SJSA1 (cell line): ENCODE measurements at places on chromosomes 4 and X. TPM values are rescaled to one million over a fixed set of nuclear protein-coding genes. Genes with fewer than 3 reads are reported as not detected.

The IL1RAPL1 gene
- total RNA-seq = not detected in 2 replicates

The TMEM271 gene
- total RNA-seq = not detected in 2 replicates

DNA sequence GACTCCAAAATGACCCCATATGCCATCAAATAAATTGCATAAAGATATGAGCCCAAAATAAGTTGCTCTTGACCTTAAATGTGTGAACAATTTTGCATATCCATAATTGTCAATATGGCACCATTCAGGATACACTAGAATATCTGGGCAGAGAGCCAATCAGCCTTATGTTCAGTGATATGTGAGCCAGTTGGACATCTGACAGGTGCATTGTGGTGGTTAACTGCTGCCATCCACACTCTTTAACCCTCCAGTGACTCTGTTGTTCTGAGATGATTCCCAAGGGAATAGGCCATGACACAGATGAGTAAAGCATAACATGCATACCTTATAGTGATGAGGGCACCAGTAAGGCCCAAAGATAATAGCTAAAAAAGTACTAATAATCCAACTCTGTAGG is 500.1 kb downstream of the PCDH18 start:
- DNase-seq = no peak

GRCh38 chrX:88604433-88605221 is 142.4 kb upstream of the CPXCR1 start:
- DNase-seq = no peak

DNA sequence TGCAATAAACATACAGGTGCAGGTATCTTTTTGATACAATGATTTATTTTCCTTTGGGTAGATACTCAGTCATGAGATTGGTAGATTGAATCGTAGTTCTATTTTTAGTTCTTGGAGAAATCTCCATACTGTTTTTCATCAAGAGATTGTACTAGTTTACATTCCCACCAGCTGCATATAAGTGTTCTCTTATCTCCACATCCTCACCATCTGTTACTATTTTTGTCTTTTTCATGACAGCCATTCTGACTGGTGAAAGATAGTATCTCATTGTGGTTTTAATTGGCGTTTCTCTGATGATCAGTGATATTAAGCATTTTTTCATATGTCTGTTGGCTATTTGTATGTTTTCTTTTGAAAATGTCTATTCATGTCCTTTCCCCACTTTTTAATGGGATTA is 202.2 kb downstream of the RAPGEF2 start:
- DNase-seq = no peak

DNA sequence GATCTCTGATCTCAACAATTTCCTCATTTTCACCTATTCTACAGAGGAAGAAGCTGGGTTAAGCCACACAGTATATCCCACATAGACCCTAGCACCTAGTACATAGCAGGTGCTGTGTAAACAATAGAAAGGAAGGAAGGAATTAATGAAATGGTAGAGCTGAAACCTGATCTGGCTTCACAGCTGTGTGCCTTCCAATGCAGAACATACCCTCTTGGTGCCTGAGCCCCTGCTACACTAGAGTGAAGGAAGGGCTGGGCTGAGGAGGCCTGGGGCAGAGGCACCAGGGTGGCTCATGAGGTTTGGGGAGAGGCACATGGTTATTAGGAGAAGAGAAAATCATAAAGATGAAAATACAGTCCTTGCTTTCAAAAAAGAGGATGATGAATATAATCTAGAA is 21.3 kb downstream of the LRRC66 start:
- DNase-seq = no peak

DNA sequence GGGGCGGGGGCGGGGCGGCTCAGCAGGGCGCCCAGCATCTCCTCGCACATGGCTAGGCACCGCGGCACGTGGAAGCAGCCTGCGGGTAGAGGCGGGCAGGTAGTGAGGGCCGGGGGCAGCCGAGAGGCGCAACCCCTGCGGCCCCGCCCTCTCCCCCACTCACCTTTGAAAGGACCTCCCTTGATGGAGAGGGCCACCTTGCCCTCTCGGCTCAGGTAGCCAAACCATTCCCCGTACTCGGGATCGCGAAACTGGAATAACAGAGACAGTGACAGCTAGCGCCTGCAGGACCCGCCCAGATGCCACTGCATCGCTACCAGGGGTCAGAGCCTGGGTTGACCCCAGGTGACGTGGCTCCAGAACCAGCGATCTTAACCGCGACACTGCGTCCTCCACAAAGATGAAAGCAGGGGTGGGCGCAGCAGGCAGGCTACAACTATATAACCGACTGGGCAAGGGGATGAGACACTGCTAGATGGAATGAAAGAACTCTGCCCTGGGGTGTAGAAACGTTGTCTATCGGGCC is 552 bp upstream of the NAA10 start:
- DNase-seq = no peak

DNA sequence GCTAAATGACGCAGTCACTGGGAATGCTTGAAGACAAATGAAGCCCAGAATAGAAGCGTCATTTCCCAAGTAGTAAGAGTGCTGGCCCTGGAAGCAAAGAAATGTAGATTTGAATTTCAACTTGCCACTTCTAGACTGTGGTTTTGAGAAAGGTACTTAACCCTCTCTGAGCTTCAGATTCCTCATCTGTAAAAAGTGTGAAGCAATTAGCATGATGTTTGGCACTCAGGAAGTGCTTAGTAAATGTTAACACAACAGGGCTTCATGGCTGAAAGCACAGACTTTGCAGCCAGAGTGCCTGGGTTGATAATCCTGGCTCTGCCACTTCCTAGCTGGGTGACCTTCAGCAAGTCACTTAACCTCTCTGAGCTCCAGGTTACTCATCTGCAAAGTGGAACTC is 147.4 kb upstream of the RPS6KA3 start:
- DNase-seq = no peak

DNA sequence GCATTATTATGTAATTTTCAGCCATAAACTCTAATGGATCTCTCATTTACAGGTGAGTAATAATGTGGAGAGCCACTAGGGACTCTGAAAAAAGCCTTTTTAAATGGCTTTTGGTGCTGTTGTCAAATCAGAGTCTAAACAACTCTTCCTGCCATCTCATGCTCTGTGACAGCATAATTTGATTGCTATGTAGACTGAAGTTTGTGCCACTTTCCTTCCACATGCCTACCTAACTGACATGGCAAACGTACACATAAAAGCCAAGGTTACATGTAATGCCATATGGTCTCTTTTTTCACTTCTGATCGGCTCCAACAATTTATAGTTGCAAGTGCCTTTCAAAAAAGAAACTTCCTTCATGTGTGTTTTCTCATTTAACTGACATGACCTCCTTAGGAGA is 94.3 kb downstream of the SH2D1A start:
- no peak for DNase-seq

GRCh38 chrX:155900765-155901164 is 19.6 kb downstream of the VAMP7 start:
- no peak for DNase-seq
